ENCODE measurements at places on chromosomes 1 and 21.

- no peak for ATAC-seq
These were observed 53.1 kb upstream of the PPP2R5A start for GRCh38 chr1:212232090-212232489.

DNA sequence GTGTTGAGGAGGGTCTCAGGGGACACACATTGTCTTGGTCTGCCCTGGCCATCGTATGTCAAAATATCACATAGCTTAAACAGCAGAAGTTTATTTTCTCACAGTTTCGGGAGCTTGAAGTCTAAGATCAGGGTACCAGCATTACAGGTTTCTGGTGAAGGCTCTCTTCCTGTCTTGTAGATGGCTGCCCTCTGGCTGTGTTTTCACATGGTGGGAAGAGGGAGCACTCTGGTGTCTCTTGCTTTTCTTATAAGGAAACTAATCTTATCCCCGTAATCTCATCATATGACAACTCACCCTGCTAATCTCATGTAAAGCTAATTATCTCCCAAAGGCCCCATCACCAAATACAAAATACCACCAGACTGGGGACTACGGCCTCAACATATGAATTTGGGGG, 246.9 kb upstream of the ST6GALNAC5 start:
- no peak for ATAC-seq

DNA sequence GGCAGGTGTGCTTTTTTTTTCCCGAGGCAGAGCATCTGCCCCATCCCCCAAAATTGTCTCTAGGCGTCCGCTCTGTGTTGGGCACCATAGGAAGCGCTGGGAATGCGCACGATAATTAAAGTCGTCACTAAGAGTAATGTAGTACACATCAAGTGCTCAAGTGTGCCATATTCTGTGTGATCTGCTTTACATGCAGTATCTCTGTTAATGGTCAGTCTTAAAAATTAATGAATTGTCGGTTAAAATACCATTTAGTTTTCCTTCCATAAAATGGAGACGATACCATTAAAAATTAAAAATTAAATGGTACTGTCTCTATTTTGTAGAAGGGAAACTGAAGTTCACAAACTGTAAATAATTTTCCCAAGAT, 544 bp upstream of the CCT8 start:
- peak; percentile 25 for ATAC-seq

- ATAC-seq = no peak
These were observed 63.2 kb downstream of the CASQ2 start for GRCh38 chr1:115705085-115705951.

DNA sequence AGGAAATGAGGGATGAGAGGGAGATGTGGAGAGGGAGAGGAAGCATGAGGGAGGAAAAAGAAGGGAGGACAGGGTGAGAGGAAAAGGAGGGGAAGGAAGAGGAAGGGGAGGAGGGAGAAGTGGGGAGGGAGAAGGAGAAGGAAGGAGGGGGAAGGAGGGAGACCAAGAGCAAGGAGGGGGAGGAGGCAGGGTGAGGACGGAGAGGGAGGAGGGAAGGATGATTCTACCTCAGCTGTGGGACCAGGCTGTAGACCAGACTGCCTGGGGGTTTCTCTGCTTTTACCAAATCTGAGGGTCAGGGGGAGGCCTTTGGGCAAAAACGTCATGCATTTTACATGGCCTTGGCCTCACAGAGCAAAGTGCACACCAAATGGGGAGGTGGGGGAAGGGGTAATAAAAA, 94.5 kb downstream of the KCND3 start:
- ATAC-seq = no peak

DNA sequence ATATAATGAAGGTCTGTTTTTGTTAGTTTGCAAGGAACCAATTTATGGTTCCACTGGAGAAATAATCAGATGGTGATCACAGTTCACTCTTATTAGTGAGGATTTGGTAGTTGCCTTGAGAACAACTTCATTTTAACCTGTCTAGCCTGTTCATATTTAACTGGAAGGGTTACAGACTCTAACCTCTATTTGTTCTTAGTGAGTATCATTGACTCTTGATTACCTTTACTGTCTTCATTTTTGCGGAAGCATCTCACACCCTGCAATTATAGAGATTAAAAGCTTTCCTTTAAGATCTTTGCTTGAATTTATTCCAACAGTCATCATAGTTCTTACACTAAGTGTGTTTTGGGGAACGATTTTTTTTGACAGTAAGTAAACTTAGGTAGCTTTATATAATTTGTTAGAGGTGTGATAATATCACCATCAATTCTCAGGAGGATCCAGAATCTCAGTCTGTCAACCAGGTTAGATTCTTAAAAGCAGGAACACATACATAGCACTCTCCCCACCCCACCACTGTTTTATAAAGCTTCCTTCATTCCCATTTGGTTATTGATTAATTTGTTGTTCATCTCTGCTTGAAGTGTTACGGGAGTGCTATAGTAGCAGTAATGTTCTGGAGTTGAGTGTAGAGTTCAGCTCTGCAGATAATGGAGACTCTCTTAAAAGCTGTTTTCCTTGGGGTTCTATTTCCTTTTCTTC, 30.1 kb downstream of the B3GALT2 start:
- ATAC-seq = no peak

GRCh38 chr1:117661027-117661426, 55.2 kb downstream of the TENT5C start:
- ATAC-seq = peak; percentile 43
